Mucosa of descending colon (tissue), 3 donors: ENCODE measurements at places on chromosomes 3 and 15.

DNA sequence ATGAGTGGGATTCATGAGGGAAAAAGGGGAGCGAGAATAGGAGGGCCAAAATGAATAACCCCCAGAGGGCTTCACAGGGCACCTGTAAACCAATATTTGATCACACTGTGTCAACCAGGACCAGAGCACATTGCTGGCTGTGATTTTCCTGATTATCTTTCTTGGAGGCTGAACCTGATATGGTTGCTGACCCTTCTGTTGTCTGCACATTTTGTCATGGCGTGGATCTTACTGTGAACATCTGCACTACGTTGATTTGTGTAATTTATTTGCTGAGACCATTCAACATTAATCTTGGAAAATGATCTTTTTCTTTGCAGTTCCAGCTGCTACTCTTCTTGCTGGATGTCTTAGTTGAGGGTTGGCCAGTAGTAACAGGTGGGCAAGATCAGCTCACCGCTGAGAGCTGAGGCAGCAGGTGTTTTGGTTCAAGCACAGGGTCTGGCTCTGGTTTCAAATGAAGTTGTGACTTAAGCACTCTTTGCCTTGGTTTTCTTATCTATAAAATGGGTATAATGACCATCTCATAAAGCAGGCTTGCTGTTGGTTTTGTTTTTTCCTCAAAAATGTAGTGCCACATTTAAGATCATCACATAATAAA, 61.2 kb downstream of the ARHGEF26 start:
- DNase-seq = no peak

- DNase-seq = peak; percentile 18
Observed at GRCh38 chr3:71210257-71211007, 373.1 kb downstream of the FOXP1 start.

GRCh38 chr3:155252535-155252934, 40.9 kb downstream of the STRIT1 start:
- DNase-seq = no peak

DNA sequence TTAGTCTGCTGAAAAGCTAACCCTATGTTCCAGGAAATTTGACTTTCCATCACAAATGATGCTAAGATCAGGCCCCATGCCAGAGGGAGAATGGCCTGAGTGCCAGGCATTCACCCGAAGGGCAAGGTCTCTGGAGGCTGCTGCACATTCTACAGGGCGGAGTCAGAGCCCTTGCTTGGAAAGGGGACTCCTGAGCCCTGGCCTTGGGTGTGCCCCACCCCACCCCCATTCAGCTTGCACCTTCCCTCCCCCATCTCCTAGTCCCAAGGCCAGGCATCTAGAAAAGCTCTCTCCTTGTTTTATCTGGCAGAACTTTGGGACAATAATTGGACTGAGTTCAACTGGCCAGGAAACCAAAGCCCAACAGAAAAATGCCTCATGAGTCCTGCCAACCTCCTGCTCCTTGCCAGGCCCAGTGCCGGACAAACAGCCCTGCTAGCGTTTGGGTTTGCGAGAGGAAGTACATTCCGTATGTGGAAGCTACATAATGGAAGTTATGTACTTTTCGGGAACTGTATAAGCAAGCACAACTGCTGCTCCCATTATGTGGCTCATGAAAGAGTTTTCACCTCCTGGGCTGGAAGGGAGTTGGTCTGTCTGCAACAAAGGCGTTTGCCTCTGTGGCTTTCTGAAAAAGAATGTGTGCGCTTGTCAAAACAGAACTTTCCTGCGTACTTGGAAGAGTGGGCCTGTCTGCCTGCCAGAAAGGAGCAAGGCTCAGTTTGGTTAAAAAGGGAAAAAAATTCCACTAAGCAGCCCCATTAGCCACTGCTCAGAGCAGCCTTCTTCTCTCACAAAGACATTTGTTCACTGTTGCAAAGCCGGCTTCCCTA, 321.5 kb upstream of the CTNNB1 start:
- DNase-seq = peak; percentile 55

GRCh38 chr3:171328419-171329082, 131.7 kb downstream of the TNIK start:
- peak; percentile 47 for DNase-seq

DNA sequence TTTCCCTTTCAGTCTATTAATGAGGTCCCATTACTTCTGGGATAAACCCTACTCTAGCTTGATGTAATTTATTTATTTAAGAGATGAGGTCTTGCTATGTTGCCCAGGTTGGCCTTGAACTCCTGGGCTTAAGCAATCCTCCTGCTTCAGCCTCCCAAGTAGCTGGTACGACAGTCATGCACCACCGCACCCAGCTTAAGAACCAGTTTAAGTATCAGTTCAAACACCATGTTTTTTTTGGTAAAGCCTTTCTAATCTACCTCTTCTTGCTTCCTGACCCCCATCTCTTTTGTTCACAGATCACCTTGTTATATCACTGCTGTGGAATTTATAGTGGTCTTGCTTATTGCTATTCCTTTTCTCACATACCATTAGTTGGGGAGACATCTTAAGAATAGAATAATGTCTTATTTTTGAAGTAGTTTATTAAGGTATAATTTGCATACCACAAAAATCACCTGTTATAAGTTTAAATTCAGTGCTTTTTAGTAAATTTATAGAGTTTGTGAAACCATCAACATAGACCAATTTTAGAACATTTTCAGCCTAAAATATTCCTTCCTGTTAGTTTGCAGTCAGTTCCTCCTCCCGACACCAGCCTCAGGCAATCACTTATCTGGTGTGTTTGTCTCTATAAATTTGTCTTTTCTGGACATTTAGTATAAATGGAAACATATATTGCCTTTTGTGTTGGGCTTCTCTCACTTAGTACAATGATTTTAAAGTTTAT, 257.9 kb downstream of the PDCD6IP start:
- DNase-seq = no peak

- DNase-seq = no peak
Observed at GRCh38 chr3:14222900-14223594, 44.4 kb downstream of the LSM3 start.

DNA sequence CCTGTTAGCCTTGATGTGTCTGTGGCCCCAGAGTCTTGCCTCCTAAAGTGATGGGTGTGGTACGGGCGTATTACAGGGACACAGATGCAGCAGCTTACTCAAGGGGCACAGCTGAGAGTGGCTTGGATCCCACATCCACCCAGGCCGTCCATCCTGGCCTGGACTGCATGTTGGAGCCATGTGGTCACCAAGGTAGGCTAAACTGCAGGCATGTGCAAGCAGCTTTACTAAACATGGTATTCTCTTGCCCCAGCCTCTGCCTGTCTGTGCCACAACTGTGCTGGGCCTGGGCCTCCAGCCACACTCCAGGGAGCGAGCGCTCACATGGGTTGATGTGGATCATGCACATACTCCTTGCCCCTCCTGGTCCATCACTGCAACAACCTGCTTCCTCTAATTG, 6.1 kb upstream of the GPR62 start:
- no peak for DNase-seq

DNA sequence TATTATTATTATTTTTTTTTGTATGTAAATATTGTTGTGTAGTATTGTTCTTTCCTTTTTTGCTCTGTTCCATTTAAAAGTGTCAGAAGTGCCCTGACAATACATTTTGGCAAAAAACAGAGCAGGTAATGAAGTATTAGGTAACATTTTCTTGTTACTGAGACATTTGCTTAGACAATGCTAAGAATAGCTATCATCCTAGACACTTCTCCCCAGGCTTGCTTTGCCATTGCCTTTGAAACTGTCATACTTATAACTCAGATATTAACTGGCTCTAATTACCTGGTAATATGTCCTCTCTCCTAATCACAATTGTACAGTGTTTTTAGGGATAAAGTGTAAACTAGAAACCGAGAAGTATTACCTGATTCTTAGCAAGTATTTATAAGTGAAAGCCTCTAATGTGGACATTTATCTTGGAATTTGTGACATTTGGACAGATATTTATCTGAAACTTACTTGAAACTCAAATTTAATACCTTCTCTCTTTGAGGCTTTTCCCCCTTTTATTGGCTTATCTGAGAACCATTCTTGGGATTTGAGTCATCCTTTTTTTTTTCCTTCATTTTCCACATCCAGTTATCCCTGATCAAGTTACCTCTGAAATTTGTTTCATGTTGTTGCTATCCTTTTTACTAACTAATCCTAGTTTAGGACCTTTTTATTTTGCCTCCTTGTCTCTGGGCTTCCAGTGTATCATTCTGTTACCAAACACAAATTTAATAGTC, 13.1 kb downstream of the ARIH1 start:
- DNase-seq = no peak

- DNase-seq = no peak
Observed at GRCh38 chr3:143924522-143925285, 46.9 kb upstream of the DIPK2A start.

DNA sequence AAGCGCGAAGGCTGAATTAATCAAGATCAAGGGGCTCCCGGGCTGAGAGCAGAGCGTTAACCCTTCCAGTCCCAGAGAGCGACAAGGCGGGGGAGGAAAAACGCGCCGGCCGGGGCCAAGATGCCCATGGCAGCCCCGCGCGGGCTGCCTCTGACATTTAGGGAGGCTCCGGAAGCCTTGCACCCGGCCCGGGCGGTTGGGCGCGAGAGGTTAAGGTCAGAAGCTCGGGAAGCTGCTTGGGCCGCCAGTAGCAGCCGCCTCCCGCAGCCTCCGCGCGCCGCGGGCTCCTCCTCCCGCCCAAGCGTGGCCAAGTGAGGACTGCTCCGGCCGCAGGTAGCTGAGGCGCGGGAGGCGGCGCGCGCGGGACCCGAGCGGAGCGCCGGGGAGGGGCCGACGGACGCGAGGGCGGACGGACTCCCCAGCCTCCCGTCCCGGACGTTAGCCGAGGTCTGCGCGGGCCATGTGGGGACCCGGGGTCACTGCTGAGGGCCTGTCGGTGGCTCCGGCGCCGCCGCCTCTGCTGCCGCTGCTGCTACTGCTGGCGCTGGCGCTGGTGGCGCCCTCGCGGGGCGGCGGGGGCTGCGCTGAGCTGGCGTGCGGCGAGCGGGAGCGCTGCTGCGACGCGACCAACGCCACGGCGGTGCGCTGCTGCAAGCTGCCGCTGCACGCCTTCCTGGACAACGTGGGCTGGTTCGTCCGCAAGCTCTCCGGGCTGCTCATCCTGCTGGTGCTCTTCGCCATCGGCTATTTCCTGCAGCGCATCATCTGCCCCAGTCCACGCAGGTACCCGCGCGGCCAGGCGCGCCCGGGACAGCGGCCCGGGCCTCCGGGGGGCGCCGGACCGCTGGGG, at the start of gene C3orf80:
Gene C3orf80, plus strand, starts transcription at position 247 of the 850 bp plus-strand sequence. Its CDS starts 214 bp downstream, at position 461.
- DNase-seq = peak; percentile 70

- DNase-seq = no peak
Observed at GRCh38 chr15:42011074-42011473, 9.8 kb downstream of the PLA2G4E start.

GRCh38 chr3:190514413-190515153, 698 bp downstream of the IL1RAP start:
- DNase-seq = peak; percentile 50

DNA sequence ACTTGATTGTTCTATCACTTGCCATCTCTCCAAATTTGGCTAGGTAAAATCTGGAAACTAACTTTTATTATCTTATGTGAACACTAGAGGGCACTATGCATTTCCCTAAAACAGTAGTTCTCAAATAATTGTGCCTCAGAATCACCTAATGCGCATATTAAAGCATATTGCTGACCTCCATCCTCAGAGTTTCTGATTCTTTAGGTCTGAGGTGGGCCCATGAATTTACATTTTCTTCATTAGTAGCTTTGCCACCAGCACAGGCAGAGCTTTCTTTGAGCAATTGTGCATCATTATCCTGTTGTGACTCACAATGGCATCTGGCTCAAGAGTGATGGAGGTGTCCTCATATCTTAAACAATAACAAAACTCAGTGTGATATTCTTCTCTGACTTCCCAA, 17.5 kb upstream of the BCHE start:
- DNase-seq = no peak

GRCh38 chr15:94929282-94929681, 697.9 kb downstream of the MCTP2 start:
- DNase-seq = no peak

DNA sequence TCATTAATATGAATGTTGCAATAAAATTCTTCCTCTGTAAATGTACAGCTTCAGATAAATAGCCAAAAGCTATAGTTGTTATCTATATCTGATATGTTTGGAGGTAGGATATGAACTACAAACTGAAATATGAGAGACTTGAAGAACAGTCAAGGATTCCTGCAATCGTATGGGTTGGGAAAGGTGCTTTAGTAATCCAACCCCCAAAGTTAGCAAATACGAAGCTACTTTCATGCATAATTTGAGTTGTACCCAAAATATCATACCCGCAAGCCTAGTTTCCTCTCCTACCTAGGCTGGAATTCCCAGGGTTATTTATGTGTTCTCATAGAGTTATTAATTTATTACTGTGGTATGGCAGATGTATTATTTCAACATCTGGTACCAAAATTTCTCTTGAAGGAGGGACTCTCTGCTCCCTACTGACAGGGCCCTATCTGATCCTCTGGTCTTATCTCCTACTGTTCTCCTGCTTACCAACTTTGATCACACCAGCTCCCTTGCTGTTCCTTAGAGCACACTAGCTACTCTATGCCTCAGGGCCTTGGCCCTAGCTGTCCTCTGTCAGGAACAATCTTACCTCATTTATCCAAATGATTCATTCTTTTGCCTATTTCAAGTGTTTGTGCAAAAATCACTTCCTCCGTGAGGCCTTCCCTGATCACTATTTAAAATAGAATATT, 140.4 kb upstream of the CCDC54 start:
- no peak for DNase-seq

- no peak for DNase-seq
Observed at GRCh38 chr3:12423918-12424630, 60.2 kb upstream of the TSEN2 start.

DNA sequence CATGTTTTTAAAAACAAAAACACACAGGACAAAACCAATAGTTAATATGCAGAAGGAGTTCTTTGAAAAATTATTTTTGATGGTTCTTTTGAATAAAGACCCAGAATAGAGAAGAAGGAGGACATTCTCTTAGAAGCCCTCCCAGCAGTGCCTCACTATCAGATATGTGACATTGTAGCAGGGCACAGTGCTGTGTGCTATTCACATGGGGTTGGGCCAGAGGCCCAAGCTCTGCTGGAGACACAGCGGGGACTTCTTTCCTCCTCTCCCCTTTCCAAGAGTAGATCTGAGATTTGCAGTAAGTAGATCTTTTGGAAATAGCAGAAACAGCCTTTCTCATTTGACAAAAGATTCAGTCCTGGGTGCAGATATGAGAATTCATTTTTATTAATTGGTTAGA, 6.3 kb downstream of the GYG1 start:
- no peak for DNase-seq

DNA sequence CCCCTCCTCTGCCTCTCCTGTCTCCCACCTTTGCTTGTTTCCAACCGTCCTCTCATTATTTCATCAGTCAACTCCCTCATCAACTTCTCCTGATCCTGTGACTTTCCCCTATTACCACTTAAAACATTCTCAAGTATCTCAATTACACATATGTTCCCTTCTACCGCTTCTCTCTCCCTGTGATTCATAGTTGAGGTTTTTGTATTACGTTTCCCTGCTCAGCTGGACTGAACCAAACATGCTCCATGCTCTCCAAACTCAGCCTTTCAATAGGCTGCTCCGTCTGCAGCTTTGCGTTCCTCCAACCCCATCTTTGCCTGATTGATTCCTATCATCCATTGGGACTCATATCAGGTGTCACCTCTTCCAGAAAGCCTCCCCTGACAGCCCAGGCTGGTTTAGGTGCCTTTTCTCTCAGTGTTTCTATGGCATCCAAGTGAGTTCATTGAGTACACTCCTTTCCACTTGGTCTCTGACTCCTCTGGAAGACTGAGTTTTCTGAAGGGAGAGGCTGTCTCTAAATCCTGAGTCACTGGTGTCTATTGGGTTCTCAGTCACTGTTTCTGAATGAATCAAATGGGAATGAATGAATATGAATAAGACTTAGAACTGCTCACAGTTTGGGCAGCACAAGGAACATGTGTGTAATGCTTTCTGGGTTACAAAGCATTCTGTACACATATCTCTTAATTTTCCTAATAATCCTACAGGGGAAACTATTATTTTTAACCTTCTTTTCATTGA, 56.4 kb downstream of the PLD1 start:
- no peak for DNase-seq
